Stimulated activated CD8-positive, alpha-beta memory T cell treated with anti-CD3 and anti-CD28 coated beads, Interleukin-7, amount 100 ng/mL, for 48 hours (primary cell): ENCODE measurements at places on chromosomes 16 and 17.

- no peak for DNase-seq
These were observed 24.2 kb downstream of the MAP3K3 start for GRCh38 chr17:63646488-63646806.

DNA sequence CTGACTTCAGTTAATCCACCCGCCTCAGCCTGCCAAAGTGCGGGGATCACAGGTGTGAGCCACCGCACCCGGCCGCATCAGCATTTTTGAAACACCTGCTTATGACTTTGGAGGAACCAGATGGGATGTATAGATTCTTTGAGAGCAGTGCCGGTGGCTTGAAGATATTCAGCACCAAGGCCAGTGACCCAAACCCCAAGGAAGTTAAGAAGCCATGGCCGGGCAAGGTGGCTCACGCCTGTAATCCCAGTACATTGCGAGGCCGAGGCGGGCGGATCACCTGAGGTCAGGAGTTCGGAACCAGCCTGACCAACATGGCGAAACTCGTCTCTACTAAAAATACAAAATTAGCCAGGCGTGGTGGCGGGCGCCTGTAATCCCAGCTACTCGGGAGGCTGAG lies 43.9 kb downstream of the TRARG1 start:
- no peak for DNase-seq

GRCh38 chr17:58936295-58936694 lies 170.4 kb downstream of the TRIM37 start:
- no peak for DNase-seq

DNA sequence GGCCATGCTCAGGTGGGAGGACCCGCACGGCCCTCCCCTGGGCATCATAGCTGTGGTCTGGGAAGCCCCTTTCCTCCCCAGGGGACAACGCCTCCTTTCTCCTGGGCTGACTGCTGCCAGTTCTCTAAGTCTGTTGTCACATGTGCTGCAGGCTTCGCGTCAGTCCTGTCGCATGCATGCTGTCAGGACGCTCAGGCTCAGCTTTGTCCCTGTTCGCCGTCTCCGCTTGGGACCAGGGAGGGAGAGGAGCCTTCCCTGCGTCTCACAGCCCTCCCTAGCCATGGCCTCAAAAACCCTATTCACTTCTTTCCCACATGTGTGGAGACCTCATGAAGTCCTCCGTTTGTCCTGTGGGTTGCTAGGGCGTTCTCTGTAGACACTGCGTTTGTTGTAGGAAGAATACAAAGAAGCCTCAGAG lies 21.4 kb downstream of the LDHD start:
- DNase-seq: no peak

GRCh38 chr17:62781356-62781755 lies 26.8 kb downstream of the MARCHF10 start:
- no peak for DNase-seq

GRCh38 chr16:49128740-49129139 lies 152.9 kb downstream of the CBLN1 start:
- DNase-seq: no peak

- DNase-seq: no peak
These were observed 105.6 kb downstream of the SEC14L1 start for GRCh38 chr17:77246110-77247047.

GRCh38 chr17:7880076-7880868 lies 8.3 kb upstream of the CHD3 start:
- DNase-seq: no peak

GRCh38 chr17:7982666-7983065 lies 19.7 kb upstream of the GUCY2D start:
- no peak for DNase-seq

DNA sequence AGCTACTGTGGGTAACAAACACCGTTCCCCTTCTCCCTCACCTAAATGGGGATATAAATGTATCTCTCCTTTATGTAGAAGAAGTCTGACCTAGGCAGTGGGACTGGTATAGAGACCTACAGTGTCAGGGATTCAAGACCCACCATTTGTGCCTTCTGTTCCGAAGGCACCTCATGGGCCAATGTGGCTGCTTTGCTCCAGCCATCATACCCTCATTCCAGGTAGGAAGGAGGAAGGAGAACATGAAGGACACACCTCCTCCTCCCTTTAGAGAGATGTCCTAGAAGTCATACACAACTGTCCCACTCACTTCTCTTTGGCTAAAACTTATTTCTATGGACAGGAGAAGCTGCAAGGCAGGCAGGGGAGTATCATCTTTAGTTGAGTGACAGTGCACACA lies 8.3 kb upstream of the CRISPLD2 start:
- no peak for DNase-seq

DNA sequence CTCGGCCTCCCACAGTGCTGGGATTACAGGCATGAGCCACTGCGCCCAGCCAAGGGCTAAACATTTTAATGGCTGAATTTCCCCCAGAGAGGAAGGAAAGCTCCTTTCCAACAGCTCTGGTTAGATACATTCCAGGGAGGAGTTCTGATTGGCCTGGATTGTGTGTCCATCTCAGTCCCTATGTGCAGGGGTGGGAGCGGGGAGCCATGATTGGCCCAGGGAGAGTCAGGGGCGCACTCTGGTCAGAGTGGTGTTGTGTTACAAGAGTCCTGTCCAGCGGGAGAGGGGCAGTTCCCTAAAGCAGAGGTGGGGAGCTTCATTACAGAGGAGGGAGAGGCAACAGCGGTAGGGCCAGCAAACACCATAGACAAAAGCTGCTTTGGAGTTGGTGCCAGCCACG lies 75.0 kb downstream of the RAP1GAP2 start:
- no peak for DNase-seq

DNA sequence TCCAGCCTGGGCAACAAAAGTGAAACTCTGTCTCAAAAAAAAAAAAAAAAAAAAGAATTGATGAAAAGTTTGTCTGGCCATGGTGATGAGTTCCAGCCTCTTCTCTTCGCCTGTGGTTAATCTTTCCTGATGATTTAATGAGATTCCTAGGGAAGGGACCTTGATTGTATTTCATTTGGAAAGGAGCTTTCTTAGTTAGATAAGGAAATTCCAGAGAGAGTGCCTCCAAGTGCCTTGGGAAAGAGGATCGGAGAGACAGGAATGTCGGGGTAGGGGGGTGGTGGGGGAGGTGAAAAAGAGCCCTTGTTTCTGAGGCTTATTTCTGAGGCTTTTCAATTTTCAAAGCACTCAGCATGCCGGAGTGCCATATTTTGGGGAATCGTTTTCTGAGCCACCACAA lies 93.2 kb upstream of the SIAH1 start:
- no peak for DNase-seq

DNA sequence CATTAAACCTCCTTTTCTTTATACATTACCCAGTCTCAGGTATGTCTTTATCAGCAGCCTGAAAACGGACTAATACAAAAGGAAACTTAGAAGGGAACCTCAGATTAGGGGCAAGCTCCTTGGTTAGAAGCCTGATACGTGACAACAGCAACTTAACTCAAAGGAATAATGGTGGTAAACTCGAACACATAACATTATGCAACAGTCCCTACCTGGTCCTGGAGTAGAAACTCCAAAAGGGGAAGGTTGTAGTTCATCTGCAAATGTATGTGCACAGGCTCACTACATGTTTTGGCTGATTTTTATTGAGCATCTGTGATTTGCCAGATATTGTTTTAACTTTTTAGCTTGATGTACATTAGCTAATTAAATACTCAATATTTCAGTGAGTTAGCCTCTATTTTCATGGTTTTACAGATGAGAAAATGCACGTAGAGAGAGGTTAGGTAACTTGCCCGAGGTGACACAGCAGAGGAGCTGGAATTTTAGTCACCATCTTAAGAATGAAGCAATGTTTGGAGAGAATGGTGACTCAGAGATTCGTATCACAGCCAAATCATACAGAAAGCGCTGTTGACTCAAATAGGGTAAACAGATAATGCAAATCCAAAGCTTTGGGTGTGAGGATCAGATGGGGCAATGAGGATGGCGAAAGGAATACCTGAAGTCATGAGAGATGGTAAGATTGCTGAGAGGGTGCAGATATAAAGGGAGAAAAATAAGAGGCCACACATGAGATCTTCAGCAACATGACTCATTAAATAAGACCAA lies 194.9 kb upstream of the RBFOX1 start:
- DNase-seq: no peak

DNA sequence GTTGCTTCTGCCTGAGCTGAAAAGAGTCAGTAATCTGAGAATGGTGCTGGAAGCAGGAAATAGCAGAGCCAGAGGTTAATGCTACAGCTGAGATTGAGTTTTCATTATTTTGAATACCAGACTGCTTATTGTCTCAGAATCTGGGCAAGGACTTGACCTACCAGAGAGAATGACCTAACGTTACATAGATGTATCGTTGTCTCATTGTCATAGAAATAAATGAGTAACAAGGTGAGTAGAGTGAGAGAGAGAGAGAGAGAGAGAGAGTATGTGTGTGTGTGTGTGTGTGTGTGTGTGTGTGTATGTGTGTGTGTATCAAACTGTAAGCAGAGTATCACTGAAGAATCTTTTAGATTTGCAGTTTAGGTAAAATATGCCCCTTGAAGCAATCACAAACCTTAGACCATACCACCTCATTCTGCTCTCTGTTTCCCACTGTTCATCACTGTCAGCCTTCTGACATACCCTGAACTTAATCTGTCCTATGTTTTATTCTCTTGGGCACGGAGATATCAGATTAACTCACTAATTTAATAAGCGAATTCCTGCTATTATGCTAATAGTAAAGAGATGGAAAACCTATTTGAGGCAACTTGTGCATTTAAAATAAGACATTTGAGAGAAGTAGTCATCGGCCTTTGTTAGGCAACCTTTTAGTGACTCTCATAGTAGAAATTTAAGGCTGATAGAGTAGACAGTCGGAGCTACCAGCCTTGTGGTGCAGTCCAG lies 87.8 kb downstream of the CYB561 start:
- no peak for DNase-seq

- no peak for DNase-seq
These were observed 112.5 kb upstream of the CHMP6 start for GRCh38 chr17:80878876-80879722.

DNA sequence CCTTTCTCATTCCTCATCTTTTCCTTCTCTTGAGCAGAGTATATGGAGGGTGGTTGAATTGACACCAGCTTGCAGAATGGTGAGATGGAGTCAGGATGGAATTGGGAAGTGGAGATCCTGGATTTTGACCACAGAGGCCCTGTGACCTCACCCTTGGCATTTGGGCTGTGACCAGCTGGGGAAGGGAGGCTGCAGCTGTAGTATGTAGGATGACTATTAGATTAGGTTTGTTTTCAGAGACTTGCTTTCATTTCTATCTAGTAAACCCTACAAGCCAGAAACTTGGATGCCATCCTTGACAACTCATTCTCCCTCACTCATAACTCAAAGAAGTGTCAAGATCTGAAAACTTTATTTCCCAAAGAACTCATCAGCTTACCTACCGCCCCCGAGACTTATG lies 5.9 kb downstream of the GNGT2 start:
- no peak for DNase-seq

DNA sequence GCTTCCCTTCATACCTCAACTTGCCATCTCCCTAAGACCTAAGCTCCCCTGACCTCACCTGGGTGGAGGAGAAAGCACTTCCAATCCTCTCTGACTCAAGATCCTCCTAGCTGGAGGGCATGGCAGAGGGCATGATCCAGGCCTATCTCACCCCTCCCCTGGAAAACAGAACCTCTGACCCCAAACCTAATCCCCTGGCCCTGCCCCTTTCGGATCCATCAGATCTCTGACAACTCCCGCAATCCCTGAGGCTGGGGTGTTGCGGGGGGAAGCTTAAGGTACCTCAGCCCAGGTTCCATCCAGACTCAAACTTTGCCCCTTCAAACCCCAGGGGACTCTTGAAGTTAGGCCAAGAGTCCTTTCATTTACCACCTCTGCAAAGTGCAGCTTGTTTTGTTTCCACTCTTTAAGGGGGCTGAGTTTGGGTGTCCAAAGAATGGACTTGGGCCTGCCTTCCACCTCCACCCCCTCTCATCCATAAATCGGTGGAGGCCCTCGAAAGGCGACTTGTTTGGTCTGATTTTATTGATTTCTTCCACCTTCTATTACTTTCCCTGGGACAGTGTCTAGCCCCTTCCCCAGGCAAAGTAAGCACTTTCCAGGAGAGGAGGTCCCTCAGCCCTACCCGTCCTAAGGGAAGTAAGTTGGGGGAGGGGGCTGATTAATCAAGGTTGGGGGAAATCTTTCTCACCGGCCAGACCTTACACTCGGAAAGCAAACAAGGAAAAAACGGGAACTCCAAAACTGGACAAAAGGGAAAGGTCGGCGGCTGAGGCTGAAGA lies 2.6 kb downstream of the EPOP start:
- no peak for DNase-seq

DNA sequence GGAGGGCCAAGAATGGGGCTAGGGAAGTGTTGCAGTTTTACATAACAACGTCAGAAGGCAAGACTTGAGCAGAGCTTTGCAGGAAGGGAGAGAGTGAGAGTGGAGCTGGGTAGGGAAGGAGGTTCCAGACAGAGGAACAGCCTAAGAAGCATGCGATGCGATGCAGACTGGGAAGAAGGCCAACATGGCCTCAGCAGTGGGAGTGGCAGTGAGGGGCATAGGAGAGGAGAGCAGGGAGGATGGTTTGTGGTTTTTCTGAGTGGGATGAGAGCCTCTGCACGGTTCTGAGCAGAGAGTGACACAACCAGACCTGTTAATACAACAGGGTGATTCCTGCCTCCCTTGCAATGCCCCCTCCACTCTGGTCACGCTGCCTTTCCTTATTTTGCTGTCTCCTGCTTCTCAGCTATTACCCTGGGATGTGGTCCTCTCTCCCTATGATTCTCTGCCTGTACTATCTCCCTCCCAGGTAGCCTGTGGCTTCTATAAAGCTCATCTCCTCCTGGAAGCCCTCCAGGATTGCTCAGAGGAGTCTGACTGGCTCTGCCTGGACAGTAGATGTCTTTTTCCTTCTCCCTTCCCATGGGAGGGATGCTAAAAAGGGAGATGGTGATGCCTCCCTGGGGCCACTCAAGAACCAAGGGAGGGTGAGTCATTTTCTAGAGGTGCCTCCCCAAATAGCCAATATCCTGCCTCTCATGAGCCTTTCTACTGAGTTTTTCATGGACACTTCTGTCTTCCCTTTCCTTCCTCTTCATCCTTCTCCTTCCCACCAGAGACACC lies 38.7 kb upstream of the NGFR start:
- no peak for DNase-seq

DNA sequence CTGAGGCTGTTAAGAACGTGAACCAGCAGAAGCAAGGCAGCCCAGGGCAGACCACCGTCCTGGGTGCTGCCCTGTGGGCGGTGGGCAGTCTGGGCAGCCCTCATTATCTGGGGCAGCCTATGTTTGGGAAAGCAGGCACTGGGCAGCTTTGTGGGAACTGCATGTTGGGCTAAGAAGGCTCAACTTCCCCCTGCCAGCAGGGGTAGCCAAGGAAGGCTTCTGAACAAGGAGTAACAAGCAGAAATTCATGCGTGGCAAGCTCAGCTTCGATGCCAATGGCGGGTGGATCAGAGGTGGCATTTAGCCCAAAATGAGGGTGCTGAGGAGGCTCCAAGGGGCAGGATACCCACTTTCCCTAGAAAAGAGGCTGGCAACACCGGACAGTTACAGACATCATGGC lies 42.7 kb upstream of the METRNL start:
- no peak for DNase-seq

- DNase-seq: no peak
These were observed 48.3 kb downstream of the CCT6B start for GRCh38 chr17:34913001-34913400.

GRCh38 chr16:3735541-3735940 lies 18.2 kb upstream of the TRAP1 start:
- DNase-seq: no peak
